T47D (cell line): ENCODE measurements at places on chromosomes 2 and 18.

DNA sequence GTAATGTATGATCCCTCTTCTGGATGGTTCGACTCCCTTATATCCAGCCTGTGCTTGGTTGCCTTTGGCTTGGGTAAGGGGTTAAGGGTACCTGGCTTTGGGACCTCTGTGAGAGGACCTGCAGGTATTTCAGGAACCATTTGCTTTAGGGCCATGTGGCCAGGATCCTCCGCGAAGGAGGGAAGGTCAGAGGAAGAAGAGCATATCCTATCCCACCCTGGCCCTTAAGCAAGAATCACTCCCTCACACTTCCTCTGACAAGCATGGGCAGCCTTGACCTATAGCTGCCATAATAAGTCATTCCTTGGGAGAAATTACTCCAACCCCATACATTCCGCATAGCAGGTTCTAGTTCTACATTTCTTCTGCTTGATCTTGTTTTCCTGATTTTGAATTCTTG, 59.1 kb upstream of the TXNDC2 start:
- DNase-seq: no peak

GRCh38 chr18:4130734-4131719, 324.1 kb downstream of the DLGAP1 start:
- DNase-seq: no peak

DNA sequence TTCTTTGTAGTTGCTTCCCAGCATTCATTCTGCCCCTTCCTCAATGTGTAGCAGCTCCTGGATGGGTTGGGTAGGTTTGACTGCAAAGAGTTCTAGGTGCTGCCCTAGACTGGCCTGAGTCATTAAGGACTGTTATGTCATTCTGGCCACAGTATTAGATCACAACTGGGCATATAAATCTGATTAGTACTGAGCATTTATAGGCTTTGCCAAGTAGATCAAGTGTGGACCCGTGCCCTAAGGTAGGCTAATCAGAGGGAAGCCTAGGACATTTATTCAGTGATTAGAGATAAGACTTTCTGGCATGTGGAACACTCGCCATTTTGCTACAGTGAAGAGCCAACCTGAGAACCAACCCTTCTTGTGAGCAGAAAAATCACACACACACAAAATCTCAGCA, 2.7 kb downstream of the KATNAL2 start:
- DNase-seq: no peak

DNA sequence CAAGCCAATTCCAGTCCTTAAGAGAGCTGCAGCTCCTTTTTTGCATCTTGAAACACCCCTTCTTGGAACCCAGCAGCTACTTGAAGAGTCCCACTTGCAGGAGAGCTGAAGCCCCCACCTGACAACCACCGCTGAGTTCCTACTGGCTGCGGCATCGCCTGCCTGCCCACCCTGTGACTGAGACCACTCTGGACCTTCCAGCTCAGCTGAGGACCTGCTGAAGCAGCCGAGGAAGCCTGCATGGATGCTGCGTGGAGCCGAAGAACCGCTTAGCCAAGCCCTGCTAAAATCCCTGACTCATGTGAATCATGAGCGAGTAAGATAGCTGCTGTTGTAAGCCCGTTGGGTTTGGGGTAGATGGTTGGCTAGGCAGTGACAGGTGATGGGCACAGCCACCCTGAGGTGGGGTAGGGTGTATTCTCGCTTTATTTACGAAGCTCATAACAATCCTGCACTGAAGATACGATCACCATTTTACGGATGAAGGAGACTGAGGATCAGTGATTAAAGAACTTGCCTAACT, 78.4 kb downstream of the INHBB start:
- DNase-seq: no peak

DNA sequence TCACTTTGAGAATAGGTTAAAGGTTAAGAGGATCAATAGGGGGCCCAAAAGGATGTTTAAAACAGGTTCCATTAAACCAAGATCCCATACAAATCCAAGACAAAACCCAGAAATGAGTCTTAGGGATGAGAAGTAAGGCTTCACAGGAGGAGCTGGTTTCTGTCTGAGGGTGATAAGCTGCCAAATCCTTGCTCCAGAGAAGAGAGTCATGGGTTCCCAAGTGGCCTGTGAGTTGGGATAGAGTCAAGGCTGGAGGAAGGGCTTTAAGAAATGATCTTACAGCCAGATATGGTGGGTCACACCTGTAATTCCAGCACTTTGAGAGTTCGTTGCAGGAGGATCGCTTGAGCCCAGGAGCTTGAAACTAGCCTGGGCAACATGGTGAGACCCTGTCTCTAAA, 40.2 kb upstream of the LCLAT1 start:
- no peak for DNase-seq

DNA sequence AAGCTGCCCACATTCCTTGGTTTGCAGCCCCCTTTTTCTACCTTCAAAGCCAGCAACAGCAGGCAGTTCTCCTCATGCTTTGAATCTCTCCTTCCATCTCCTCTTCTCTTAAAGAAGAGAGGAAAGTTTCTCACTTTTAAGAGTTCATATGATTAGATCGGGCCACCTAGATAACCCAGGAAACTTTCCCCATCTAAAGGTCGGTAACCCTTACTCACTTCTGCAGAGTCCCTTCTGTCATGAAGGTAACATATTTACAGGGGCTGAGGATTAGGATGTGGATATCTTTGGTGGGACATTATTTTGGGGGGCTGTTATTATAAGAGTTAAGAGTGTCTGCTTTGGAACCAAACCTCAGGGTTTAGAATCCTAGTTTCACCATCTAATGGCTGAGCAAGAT, 51.0 kb downstream of the HNRNPLL start:
- no peak for DNase-seq

GRCh38 chr2:239355724-239356123, 45.1 kb downstream of the HDAC4 start:
- no peak for DNase-seq

GRCh38 chr2:239666855-239667376, 266.1 kb upstream of the HDAC4 start:
- no peak for DNase-seq

DNA sequence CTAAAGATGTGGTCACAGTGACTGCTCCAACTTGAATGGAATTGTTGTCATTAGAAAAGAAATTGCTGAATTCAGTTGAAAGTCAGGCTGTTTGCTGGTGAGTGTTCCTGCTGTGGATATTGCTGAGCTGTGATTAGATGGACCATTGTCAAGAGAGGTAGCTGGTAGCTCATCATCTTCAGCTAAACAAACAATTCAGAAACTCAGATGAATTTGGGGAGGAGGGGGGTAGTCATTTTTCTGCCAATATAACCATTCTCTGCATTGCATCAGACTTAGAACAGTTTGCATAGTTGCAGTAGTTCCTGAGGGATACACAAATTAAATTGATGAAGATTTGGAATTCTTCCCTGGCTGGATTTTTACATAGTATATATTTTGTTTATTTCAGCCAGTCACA, 108.3 kb downstream of the MTCL1 start:
- DNase-seq: no peak

DNA sequence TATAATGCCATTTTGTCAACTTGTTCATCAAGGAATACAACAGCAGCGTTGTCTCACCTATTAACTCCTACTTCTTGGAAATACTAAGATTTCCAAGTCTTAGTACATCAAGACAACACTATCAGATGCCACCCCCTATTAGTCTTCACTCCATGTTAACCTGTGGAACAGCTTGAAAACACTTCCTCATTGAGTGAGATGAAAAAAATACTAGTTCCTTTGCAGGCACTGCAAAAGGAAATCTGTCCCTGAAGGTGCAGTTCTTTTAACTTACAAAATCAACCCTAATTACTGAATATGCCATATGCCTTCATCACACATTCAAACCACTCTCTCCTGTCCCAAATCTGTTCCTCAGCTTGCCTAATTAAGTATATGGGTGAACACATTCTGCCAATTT, 4.0 kb downstream of the CWC22 start:
- DNase-seq: no peak

GRCh38 chr2:166671235-166671634, 177.2 kb upstream of the SCN7A start:
- no peak for DNase-seq

GRCh38 chr2:226189061-226189460, 610.6 kb downstream of the IRS1 start:
- DNase-seq: no peak

DNA sequence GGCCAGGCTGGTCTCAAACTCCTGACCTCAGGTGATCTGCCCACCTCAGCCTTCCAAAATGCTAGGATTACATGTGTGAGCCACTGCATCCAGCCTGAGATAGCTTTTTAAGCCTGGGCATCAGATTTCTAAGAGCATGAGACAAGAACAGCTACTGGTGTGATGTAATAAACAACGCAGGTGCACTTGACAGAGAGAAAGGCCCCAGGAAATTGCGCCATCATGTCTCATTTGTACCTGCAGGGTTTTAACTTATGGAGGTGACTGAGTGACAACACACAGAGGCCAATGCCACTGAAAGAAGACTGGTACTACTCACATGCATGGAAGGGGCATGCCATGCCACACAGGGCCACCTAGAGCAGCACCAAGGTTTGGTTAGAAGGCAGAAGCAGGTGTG, 209.4 kb downstream of the SP3 start:
- DNase-seq: no peak
